ENCODE measurements at places on chromosomes 7 and 10. TPM values are rescaled to one million over a fixed set of nuclear protein-coding genes. Genes with fewer than 3 reads are reported as not detected.
A peak's percentile ranks its signal among the peaks of the same experiment; 100 is the strongest.

Gene DNAH11
- 0.74 TPM for total RNA-seq

GRCh38 chr7:23315366-23315765, 16.2 kb downstream of the MALSU1 start:
- DNase-seq = no peak

DNA sequence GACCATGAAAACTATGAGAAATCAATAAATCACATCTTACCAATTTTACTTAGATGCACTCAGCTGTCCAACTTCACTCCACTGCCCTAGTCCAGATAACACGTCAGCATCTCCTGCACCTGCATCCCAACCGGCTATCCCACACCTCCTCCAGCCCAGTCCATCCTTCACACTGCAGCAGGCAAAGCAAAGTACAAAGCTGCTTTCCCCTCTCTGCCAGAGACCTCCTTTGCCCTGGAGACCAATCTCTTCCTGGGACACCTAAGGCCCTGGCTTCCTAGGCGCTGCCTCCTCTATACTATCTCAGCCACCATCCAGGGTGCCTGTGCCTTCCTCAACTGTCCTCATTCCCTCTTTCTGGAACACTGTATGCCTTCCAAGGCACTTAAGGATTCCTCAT, 90.3 kb upstream of the DDC start:
- DNase-seq = no peak

DNA sequence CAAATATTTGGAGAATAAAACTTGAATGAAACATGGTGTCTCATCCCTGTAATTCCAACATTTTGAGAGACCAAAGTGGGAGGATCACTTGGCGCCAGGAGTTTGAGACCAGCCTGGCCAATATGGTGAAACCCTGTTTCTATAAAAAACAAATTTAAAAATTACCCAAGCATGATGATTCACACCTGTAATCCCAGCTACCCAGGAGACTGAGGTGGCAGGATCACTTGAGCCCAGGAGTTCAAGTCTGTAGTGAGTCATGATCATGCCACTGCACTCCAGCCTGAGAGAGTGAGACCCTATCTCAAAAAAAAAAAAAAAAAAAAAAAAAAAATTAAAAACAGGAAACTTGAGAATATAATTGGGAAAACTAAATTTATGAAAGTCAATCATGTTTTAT, 481.1 kb downstream of the SEMA3D start:
- DNase-seq = no peak

Gene NODAL
- total RNA-seq = 0.16 TPM

DNA sequence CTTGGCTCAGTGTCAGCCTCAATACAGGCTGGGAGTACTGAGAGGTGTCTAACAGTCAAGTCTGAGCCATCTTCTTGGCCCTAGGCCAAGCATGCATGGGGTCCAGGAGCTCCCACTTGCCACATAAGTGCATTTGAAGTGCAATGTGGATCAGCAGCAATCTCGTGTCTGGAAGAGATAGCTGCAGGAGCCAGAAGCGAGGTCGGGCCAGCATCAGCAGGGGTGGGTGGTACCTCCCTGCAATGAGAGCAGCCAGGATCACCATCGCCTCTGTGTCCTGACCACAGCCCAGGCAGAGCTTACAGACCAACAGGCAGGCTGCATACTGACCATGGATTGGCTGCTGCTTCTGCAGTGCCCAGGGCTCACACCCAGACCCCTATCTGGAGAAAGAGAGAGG, 83.0 kb upstream of the CXCL12 start:
- no peak for DNase-seq

- peak; percentile 39 for DNase-seq
Observed at GRCh38 chr10:103660364-103661197, 167.1 kb downstream of the NEURL1 start.

Gene CYP3A4
- total RNA-seq = not detected

- no peak for DNase-seq
Observed at GRCh38 chr7:107726356-107727130, 17.4 kb upstream of the CBLL1 start.

Gene GLUD1
- total RNA-seq = 96.4 TPM

Gene CFAP46
- total RNA-seq = 0.99 TPM

GRCh38 chr10:101060951-101061623, 702 bp upstream of the KAZALD1 start:
- DNase-seq = peak; percentile 97

DNA sequence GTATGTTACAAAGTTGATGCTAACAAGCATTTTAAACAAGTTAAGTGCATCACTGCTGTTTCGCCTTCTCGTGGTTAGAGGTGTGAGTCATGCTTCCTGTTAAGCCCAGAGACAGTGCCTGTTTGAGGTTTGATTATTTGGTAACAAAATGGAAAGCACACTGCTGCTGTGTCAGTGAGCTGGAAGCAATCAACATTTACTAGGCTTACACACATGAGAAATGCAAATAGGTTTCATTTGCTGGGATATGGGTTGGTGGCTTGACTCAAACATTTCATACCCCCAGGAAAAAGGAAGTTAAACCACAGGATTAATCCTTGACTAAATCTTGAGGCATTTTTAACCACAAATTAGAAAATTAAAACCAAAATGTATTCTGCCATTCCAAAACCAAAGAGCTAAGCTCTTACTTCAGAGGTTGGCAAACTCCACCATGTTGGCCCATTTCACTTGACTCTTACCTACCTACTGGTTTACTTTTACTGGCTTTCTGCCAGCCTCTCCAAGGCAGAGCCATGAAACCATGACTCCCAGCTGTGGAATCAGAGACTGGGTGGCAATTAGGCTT, 139.2 kb downstream of the ETV1 start:
- no peak for DNase-seq

DNA sequence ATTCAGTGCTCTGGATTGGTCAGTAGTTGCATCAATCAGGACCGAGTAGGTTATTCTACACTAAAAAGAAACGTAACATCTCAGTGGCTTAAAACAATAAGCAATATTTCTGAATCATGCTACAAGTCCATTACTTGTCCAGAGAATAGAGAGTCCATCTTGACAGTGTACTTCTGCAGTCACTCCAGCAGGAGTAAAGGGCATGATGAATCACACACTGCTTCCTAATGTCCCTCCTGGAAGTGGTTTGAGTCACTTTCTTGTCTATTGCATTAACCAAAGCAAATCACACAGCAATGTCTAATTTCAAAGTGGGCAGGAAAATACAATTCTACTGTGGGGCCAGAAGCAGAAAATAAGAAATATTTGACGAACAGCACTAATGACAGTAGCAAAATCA, 124.8 kb downstream of the TSPAN12 start:
- DNase-seq = no peak

DNA sequence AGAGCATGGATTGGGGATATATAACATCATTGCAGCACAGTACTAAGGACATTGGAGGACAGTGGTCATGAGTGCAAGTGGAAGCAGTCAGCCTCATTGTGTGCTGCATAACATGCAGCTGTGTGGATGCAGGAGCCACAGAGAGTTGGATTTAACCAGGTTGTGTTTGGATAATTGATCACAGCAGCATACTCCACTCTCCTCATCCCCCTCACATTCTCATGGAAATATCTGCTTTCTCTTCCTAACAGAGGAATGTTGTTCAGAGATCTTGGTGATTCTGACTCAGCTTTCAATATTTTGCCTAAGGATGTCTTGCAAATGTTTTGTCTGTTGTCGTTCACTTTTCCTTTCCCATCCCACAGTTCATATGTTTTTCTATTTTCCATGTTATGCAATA, 31.8 kb upstream of the LSM8 start:
- DNase-seq = no peak

GRCh38 chr10:98378722-98379121, 36.3 kb downstream of the PYROXD2 start:
- no peak for DNase-seq

Gene EPO
- not detected for total RNA-seq

Gene GALNT17
- total RNA-seq = 95.3 TPM

Measured in left ventricle myocardium inferior (tissue), 1 donor.